Gastroesophageal sphincter (tissue), 4 donors: ENCODE measurements at places on chromosomes 2 and 18.
A peak's percentile ranks its signal among the peaks of the same experiment; 100 is the strongest.

- ATAC-seq: peak; percentile 41
Observed at GRCh38 chr2:230643576-230644291, 68.9 kb upstream of the CAB39 start.

DNA sequence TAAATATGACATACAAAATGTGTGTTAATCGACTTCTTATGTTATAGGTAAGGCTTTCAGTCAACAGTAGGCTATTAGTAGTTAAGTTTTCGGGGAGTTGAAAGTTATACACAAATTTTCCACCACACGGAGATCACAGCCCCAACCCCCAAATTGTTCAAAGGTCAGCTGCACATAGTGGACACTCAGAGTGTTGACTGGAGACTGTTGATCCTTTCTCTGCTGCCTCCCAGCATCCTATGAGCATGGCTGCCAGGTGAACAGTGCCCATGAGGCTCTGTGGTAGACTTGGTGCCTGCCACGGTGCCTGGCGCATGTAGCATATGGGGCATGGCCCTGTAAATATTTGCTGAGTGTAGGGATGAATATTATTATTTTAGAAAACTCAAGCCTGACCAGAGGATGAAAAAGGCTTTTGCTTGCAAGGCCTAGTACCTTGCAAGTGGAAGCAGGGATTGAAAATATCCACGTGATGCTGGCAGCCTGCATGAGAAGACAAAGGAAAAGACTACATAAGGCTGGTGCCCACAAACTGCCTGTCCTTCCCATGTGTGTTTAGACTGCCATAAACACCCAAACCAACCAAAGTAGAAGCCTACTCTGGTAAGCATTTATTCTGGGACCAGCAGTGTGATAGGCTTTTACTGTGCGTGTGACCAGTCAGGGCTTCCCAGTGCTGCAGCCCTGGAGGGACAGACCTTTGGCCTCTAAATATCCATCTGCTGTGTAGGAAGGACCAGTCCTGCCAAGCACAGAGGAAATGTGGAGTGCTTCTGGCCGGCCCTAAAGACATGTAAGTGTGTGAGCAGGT is 226.1 kb downstream of the LDLRAD4 start:
- ATAC-seq: no peak

DNA sequence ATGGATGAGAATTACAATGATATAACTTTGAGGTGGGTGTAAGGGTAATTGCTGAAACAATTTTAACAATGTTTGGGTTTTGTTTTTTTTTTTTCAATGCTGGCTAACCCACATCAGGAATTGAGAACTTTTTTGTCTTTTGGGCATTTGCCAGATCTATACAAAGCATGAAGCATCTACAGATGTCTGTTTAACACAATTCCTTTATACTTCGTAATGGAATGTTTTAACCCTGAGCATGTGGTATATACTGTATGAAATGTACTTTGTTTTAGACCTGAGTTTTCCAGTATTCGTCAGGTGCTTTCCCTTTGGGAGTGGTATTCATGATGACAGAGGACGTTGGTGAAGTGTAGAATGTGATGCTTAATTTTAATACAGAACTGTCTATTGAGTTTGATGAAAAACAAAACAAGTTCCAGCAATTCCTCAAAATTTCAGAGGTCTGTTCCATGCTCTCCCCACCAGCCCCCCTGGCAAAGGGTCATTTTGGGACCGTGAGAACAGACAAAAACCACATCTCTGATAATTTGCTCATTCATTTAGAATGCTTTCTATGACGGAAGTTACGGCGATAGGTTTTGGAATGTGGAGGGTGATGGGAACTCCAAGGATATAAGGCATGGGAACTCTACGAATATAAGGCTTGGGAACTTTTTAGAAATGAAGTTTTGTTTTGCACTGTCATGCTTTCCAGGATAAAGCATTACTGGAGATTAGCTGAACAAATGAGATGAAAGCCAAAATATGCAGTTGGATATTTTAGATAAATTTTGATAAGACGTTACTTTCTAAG is 14.1 kb downstream of the LIMS1 start:
- no peak for ATAC-seq

- ATAC-seq: no peak
Observed at GRCh38 chr2:58515827-58516573, 274.9 kb upstream of the FANCL start.

- no peak for ATAC-seq
Observed at GRCh38 chr18:61169386-61169785, 163.8 kb upstream of the CDH20 start.

GRCh38 chr2:37527361-37527760 is 144.1 kb downstream of the CDC42EP3 start:
- no peak for ATAC-seq

GRCh38 chr2:234703258-234703657 is 206.4 kb upstream of the ARL4C start:
- no peak for ATAC-seq

GRCh38 chr2:105785095-105785847 is 40.6 kb downstream of the NCK2 start:
- ATAC-seq: no peak

GRCh38 chr2:694174-694573 is 17.0 kb upstream of the TMEM18 start:
- ATAC-seq: no peak

- no peak for ATAC-seq
Observed at GRCh38 chr2:156215656-156216055, 116.9 kb downstream of the NR4A2 start.

- no peak for ATAC-seq
Observed at GRCh38 chr2:103809415-103809814, 1044.5 kb upstream of the POU3F3 start.

- ATAC-seq: no peak
Observed at GRCh38 chr2:121955426-121955825, 200.0 kb downstream of the TSN start.

DNA sequence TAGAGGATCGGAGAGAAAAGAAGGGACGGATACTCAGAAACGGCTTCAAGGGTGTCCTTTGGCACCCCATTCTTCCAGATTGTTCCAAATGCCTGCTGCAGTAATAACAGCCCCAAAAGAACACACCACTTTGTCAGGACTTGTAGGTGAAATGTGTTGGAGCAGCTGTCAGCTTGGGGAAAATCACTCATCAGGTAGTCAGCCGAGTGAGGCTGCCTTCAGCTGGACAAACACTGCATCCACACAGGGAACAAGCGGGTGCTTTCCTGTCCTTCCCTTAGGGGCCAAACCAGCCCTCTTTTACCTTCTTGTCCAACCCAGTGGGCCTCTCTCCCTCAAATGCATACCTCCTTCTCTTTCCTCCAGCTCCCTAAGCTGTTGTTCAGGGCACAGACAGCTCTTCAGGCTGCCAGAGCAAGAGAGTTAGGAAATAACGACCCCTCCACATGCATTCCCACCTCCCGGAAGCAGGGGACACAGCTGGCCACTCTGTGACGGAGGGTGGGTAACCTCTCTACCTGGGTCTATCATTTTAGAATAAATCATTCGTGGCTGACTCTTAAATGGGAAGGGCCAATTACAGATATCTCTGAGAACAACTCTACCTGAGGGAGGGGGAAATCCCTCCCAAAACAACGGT is 48.1 kb downstream of the BCL11A start:
- ATAC-seq: no peak

- peak; percentile 38 for ATAC-seq
Observed at GRCh38 chr2:205878999-205879762, 196.9 kb downstream of the NRP2 start.

DNA sequence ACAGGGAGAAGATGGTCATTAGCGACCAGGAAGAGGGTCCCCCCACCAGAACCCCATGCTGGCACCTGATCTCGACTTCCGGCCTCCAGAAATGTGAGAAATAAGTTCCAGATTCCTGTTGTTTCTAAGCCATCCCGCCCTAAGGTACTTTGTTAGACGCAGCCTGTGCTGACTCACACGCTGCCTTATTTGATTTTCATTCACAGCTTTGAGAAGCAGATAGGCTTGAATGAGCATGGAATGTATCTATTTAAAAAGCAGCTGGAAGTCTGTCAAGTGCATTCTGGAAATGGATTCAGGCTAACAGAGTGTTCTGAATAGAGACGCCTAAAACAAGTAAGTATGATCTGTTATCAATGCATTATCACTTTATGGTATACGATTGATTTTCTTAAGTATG is 8.3 kb upstream of the IL1R2 start:
- ATAC-seq: peak; percentile 46

GRCh38 chr2:235658351-235659174 is 164.7 kb downstream of the AGAP1 start:
- ATAC-seq: no peak

GRCh38 chr18:6625481-6625880 is 104.0 kb upstream of the ARHGAP28 start:
- ATAC-seq: no peak

DNA sequence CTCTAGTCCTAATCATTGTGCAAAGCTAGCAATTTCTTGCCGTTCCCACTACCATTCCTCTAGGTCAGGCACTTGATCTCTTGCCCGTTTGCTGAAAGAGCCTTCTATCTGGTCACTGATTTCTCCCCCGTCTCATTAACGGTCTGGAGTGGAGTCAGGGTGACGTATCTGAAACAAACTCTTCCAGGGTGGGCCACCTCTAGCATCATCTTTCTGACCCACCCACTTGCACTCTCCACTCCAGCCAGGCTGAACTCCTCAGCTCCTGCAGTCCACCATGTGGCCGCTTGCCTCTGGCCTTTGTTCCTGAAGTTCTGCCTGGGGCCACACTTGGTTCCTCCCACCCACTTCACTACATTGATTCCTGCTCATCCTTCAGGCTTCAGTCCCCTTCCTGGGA is 13.3 kb downstream of the BCL2 start:
- ATAC-seq: no peak

- ATAC-seq: no peak
Observed at GRCh38 chr2:101678379-101678778, 19.1 kb upstream of the MAP4K4 start.

- ATAC-seq: no peak
Observed at GRCh38 chr2:178962805-178963433, 87.0 kb downstream of the CCDC141 start.
